CD4-positive, alpha-beta T cell treated with Interleukin-2 at 100 ng/mL for 4 hours (primary cell): ENCODE measurements at places on chromosomes 3 and 15.

DNA sequence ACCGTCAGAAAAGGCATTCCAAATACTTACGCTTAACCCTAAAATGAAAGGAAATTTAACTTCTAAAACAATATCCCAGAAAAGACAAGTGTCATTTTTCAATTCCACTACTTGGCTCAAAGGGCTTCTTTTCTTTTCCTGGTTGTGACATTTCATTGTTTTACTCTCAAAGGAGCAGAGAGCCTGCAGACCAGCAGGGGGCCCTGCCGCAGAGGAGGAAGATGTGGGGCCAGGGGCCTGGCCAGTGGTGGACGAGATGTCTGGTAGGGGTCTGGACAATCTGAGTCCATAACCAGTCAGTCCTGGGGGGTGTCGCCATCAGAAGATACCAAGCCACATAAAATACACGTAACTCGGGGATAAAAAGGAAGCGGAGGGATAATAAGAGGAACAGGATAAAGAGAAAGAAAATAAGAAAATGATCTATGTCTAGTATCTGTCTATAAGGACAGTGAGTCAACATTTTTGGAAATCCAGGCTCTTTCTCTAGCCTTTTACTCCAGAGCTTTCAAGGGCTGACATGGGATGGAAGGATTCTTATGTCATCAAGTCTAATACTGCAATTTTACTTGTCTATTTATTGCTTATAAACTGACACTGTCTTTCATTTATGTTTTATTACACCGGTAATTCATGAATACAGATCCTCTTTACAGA is 54.2 kb upstream of the ARHGEF3 start:
- peak; percentile 15 for DNase-seq

DNA sequence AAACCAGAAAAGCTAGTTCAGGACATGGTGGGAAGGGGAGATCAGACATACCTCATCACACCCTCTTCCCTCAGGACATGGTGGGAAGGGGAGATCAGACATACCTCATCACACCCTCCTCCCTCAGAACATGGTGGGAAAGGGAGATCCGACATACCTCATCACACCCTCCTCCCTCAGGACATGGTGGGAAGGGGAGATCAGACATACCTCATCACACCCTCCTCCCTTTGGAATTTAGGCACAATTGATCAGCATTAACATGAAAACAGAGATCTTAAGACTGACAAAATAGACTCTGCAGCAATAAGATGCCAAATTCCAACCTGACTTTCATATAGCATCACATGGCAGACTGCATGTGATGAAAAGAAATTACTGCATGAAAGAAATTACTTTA is 412.7 kb upstream of the ZNF717 start:
- DNase-seq, result no peak

DNA sequence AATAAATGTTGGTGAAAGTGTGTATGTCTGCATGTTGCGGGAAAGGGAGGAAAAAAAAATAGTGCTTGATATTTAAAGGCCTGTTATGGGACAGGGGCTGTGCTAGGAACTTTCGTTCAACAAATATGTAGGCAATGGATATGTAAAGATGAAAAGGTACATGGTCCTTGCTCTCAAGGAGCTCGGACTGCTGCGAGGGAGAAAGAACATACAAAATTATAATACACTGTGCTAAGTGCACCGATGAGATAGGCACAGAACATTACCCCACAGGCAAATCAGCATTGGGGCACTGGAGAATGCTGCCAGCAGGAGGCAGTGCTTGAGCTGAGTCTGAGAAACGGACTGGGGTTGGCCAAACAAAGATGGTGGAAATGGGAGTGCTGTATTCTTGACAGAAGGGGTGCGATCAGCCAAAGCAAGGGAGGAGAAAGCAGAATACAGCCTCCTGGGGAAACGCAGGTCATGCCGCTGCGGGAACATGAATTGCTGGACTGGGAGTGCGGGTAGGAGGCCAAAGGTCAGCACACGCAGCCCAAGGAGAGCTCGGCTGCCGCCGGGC is 649 bp downstream of the C15orf40 start:
- peak; percentile 84 for DNase-seq

GRCh38 chr15:77532846-77533245 is 99.9 kb downstream of the LINGO1 start:
- no peak for DNase-seq

DNA sequence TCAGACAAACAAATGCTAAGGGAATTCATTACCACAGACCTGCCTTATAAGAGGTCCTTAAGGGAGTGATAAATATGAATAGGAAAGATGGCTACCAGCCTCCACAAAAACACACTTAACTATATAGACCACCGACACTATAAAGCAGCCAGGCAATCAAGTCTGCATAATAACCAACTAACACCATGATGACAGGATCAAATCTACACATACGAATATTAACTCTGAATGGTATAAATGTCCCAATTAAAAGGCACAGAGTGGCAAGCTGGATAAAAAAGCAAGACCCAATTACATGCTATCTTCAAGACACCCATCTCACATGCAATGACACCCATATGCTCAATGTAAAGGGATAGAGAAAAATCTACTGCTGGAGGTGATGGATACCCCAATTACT is 221.1 kb downstream of the SCAPER start:
- no peak for DNase-seq

DNA sequence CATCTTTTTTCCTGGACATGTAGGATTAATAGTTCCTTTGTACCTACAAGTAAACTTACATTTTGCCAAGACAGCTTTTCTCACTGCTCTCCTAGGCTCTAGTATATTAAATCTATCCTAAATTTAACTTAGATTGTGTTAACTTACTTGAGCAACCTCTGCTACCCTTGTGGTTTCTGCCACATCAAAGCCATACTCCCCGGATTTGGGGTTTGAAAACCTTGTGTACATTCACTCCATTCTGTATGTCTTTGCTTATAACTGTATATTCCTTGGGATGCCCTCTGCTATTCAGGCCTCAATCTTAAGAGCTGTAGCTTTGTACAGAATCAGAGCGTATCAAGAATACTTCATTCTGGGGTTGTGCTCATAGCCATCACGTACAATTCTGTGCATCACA is 60.4 kb downstream of the ARIH1 start:
- peak; percentile 46 for DNase-seq

- DNase-seq, result no peak
These were observed 69.0 kb downstream of the SLC12A8 start for GRCh38 chr3:125143538-125143937.

DNA sequence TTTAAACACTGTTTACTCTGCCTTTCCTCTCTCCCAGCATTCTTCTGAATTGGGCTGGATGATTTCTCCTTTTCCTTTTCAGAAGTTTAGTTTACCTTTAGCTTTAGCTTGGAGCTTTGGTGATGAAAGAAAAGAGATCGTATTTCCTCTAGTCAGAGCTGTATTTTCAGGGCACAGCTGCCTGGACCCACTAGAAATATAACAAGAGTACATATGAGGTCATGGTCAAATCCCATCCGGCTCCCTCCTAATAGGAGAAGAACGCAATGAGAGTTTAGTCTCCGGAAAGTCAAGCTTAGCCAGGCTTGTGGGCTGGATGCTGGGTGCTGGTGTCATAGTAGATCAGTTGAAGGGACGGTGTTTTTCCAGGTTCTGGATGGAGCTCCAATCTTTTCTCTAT is 177.1 kb upstream of the PFN2 start:
- no peak for DNase-seq

GRCh38 chr3:131036200-131036816 is 9.6 kb downstream of the NEK11 start:
- no peak for DNase-seq

DNA sequence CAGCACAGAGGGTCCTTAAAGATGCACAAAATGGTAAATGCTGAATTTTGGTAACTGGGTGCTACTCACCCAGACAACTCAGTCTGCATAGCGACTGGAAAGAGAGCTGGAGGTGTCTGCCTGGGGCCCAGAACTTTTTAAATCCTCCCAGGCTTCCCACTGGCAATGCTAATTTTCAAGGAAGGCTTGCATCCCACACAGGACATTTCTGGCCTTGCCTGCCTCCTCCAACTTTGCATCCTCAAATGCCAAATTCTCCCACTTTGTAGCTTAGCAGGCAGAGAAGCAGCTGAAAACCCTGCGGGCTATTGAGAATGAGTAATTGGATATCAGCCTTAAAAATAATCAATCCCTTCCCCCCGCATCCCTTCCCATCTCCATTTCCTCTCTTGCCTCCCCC is 656.6 kb upstream of the ADAMTS9 start:
- DNase-seq, result no peak

- no peak for DNase-seq
These were observed 86.2 kb downstream of the EPHA6 start for GRCh38 chr3:96900566-96900965.

- DNase-seq, result no peak
These were observed 35.7 kb downstream of the FLNB start for GRCh38 chr3:58043933-58044332.

DNA sequence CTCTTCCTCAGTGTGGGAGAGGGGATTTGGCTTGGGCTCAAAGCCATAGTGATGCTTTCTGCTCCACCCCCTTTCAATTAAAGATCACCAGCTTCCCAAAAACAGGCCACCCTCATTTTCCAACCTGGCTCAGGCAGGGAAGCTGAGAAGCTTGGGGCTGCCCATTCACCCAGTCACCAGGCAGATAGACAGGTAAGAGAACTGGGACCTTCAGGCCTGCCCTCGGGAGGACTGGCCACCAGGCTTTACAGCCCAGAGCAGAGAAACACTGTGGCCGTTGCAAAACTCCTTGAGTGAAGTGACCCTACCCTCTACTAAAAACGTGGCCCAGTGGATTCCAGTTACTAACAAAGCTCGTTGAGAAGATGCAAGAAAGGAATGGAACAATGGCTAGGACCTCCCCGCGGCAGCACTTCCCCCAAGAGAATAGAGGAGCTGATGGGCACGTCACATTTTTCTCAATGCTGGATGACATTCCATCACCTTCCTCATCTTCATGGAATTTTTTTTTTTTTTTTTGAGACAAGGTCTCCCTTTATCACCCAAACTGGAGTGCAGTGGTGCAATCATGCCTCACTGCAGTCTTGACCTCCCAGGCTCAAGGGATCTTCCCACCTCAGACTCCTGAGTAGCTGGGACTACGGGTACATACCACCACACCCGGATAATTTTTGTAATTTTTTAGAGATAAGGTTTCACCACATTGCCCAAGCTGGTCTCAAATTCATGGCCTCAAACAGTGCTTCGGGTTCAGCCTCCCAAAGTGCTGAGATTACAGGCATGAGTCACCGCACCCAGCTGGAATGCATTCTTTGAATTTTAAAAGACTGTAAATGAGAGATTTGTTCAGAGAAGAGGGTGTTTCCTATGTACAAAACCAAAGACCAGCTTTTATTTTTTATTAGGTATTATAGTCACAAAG is 37.9 kb downstream of the LIPC start:
- DNase-seq, result no peak

- peak; percentile 86 for DNase-seq
These were observed 21.1 kb upstream of the ST6GAL1 start for GRCh38 chr3:186909078-186909853.

GRCh38 chr15:42716626-42717025 is 20.3 kb downstream of the CDAN1 start:
- DNase-seq, result no peak

DNA sequence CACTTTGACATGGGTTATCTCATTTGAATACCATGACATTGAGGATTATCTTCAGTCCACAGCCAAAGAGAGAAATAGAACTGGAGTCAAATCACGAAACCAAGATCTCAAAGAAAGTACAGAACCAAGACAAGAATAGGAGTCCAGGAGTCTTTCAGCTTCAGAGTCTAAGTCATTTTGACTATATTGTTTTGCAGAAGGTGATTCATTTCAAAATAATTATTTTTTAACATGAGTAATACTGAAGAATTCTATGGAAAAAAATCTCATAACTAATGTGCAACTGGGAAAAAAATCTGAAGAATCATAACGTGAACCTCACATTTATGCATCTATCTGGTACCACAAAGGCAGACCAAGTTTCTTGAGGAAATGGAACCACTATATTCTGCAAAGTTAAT is 60.3 kb downstream of the UBE3A start:
- DNase-seq, result no peak

DNA sequence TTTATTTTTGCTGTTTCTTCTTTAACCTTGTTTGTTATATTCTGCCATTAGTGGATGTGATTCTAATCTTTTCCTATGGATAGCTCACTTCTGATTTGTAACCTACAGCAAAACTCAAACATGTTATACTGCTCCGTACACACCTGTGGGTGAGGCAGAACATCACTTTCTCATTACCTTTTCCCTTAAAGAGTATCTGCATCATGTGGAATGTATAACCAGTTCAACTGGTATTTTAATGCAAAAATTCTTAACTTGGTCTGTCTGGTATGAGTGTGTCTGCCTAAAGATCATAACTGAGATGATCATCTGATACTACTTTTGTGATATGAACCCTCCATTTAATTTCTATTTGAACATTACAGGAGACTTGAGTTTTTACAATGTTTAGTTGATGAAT is 13.0 kb upstream of the UPK1B start:
- DNase-seq, result no peak

GRCh38 chr15:76711351-76711827 is 193.8 kb downstream of the SCAPER start:
- no peak for DNase-seq
